ENCODE measurements at places on chromosomes 2 and 18.

- no peak for DNase-seq
These were observed 730 bp downstream of the ODC1 start for GRCh38 chr2:10447300-10447894.

GRCh38 chr2:73987109-73987947 is 2.6 kb downstream of the TET3 start:
- no peak for DNase-seq

DNA sequence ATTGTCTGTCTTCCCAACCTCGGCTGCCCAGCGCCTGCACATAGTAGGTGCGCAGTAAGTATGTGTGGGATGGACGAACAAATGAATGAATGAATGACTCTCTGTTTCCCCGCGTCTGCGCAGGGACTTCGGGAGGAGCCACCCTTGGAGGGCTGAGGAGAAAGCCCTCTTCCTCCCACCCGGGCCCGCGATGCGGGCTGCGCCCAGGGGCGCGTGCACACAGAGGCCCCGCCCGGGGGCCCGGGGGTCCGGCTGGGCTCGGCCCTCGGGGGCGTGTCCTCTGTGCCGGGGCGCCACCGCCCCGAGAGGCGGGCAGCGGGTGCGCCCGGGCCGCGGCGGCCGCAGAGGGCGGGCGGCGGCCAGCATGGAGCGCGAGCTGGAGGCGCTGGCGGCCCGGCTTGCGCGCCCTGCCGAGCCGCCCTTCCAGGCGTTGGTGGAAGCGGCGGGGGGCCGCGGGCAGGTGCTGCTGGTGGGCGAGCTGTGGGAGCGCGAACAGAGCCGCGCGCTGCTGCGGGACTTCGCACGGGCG is at the start of gene C2orf72:
Gene C2orf72 (plus strand): TSS at position 322 of the 529 bp plus-strand sequence. CDS start 43 bp downstream, at position 365.
- DNase-seq, result no peak

DNA sequence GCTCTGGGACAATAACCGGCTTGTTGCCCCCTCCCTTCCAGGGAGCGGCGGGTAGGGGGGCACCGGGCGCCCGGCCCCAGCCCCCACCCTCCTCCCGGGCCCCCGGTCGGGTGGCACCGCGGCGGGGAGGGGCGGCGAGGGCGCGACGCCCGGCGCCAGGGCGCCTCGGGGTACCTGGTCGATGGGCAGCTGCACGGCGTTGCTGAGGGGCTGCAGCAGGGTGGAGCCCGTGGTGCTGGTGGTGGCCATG is 193 bp downstream of the MBOAT2 start:
- DNase-seq, result no peak

DNA sequence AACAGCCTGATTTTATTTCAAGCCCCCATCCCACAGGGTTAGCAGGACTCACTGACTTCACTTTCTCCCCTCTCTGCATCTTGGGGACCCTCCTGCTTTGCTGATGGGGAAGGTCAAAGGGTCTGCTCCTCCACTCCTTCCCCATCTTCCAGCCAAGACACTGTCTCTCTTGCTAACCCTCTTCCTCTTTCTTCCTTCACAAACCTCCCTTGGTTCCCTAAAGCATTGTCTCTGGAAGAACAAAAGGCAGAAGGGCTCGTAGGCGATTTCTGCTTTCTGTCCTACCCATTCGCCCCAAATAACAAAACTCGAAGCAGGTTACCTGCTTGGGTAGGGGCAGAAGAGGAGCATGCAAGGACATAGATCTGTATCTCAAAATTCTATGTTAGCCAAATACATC is 5.5 kb upstream of the SLC4A3 start:
- DNase-seq, result no peak

DNA sequence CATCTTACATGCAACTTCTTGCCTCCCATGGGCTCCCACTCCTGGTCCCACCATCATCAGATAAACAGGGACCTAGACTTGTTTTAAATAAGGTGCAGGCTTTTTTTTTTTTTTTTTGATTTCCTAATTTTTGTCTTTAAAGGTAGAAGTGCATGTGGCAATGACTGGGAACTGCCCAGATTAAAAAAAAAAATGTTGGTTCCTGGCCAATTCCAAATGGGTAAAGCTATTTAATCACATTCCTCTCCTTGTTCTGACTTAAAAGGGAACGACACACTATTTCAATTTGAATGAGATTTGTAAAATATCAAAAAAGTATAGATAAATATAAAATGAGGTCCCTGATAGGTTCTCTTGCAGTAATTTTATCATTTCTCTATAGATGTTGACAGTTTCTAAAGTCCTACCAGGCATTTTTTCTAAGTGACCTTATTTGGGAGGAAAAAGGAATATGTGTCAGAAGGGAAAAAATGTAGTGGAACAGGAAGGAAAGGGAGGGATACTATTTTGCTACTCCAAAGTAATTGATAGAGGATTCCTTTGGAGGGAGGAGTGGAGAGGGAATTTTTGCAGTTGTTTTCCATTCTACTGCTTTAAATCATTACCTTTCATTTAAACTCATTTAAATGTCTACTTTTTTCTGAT is 43.3 kb downstream of the DDX1 start:
- DNase-seq, result no peak

- DNase-seq, result no peak
These were observed 196.1 kb upstream of the ZEB2 start for GRCh38 chr2:144715992-144716391.

- no peak for DNase-seq
These were observed 1108.7 kb upstream of the TMEFF2 start for GRCh38 chr2:193303464-193303863.

DNA sequence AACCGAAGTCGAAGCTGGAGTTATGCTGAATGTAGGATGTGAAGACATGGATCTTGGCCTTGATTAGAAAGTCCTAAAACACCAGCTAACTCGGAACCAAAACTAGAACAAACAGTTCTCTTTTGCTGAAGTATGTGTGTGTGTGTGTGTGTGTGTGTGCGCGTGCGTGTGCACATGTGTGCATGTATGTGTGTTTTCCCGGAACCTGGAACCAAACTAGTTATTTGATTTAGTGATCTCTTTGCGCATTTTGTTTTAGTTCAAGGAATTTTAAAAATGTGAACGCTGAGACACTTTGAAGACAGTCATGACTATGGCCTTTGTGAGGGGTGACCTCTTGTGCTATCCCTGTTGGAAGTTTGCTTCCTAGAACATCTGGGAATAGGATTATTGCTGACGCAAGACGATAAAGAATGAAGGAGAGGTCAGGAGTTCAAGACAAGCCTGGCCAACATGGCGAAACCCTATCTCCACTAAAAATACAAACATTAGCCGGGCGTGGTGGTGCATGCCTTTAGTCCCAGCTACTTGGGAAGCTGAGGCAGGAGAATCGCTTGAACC is 23.8 kb downstream of the FHL2 start:
- DNase-seq, result peak; percentile 76

- DNase-seq, result no peak
These were observed 58.4 kb upstream of the ETAA1 start for GRCh38 chr2:67338601-67339233.

DNA sequence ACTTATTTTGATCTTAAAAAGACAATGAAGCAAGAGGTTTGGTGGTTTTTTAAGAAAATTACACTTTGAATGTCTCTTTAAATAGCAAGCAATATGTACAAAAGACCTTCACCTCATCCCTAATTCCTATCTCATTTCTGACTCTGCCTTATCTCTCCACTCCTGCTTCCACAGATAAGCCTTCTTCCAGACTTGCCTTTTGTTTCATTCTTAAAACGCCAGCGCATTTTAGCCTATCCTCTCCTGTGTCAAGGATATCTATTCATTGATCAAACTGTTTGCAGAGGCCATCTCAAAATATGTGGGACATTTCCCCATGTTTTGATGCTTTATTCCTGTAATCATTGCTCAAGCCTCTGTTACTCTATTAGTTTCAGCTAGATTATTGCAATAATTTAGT is 562.5 kb downstream of the PARD3B start:
- no peak for DNase-seq

GRCh38 chr2:121599963-121600651 is 49.2 kb downstream of the CLASP1 start:
- DNase-seq, result no peak

- DNase-seq, result no peak
These were observed 659.8 kb downstream of the CPS1 start for GRCh38 chr2:211216221-211216620.

DNA sequence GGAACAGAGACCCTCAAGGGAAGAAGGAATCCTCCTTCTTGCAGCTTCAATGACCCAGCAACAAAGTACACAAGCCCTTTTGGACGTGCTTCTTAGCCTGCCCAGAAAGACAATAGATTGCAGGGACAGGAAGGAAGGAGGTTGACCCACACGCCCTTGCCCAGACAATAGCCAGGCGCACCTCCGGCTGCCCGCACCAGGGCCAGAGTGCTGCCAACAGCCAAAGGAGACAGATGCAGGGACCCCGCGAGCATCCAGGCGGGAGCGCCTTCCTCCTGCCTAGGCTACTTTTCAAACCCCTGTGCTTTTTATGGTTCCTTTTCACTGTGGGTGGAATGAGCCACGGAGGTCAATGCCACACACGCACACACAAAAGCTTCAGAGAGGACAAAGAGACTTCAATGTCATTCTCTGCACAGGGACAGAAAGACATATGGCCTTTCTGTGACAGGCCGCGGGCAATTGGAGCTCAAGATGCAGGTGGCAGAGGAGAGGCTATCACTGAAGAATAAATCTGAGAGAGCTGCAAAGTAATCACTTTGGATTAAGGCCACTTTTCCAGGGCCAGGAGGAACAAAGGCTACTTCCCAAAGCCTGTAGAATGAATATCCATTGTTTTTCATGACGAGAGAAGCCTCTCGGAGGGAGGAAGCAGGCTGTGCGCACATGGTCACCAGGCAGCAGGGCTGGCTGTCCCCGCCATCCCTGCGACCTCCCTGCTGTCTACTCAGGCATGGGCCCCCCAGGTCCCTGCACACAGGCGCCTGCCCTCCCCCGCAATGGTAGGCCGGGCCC is 300.6 kb downstream of the EIPR1 start:
- no peak for DNase-seq

- no peak for DNase-seq
These were observed 205.7 kb downstream of the SOCS6 start for GRCh38 chr18:70494524-70494923.

- no peak for DNase-seq
These were observed 26.6 kb downstream of the MFF start for GRCh38 chr2:227351639-227352038.

GRCh38 chr2:20668871-20669475 is 2.0 kb downstream of the GDF7 start:
- DNase-seq, result no peak

DNA sequence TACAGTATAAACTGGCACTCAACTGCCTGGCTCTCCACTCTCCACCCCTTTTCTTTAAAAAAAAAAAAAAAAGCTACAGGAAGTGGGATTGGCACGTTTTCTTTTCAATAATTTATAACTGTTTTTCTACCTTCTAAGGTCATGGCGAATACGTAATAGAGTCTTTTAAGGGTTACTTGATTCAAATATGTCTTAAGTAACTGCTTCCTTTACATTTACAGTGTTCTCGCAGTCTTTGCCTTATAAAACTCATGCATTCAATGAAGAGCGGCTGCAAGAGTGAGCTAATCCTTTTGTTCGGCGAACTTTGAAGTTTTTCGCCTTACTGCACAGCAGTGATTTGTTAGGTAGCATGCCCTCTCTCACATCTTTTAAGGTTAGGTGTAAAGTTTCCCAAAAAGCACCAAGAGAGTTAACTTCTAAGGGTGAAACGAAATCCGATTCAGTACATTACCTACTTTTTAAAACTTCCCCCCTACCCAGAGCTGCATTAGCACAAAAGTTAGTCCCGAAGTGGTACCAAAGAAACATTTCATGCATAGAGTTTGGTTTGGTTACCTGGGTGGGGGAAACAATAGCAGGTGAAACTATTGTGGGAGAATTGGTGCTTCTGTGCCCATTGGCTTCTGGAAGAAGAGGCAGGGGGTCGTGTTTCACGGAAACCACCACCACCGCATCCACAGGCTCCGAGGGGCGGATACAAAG is 2.0 kb downstream of the KCTD1 start:
- DNase-seq, result no peak

DNA sequence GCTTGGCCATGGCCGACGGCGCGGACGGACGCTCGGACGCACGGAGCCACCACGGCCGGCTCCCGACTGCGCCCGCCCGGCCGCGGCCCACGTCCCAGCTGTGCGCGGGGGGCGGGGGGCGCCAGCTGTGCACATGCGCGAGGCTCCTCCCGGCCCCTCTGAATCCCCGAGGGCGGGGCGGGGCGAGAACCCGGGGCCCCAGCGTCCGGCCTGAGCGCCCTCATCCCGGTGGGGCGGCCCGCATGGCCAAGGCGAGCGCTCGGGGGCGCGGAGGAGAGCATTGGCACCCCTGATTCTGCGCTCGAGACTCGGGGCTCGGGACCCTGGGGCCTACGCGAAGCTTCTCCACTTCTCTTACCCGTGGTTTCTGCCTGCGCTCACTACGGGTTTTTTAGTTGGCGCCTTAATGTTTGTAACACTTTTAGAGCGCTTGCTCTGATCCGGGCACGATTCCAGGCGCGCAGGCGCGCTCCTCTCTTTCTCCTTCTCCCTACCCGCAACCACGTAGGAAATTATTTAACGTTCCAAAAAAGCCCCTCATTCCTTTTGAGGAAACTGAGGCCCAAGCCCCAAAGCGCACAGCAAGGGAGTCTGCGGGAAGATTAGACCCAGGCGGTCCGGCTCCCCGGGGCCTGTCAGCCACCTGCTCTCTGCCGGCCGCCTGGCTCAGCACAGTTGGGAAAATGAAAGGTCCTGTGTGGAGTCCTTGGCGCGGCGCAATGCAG is at the start of gene PXDN:
Gene PXDN (minus strand): TSS at position 70 of the 725 bp plus-strand sequence. CDS start 60 bp downstream, at position 10.
- DNase-seq, result no peak

DNA sequence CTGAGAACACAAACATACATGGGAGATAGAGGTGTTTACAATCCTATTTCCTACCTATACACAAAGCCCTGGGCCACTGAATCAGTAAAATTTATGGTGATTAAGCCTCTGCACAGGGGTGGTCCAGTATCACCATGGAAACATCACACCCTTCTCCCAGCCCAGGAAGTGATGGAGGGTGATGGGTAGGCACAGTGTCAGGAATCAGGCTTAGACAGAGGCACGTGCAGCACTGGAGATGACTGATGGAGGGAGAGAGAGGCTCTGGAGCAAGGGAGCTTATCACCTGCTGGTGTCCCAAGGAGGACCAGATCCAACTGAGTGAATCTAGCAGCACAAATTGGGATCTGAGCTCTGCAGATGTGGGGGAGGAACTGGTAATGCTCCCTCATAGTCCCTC is 117.2 kb downstream of the RPIA start:
- DNase-seq, result no peak

DNA sequence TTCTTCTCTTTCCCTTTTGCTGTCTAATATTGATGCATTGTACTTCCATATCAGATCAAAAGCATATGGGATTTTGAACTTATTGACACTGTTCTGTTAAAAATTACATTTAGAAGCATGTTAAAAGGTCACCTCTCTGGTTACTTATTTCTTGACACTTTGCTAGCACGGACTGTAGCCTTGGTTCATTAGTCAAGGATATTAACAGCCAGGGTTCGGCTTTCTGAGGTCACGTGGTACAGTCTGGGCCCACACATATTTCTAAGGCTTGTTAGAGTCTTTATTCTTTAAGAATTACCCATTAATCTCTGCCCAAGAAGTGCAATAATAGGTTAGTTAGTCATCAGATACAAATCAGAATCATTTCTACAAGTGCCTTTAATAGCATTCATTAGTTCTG is 1035.8 kb upstream of the FANCL start:
- DNase-seq, result no peak

- DNase-seq, result no peak
These were observed 138.2 kb upstream of the PKDCC start for GRCh38 chr2:41909584-41909983.

GRCh38 chr2:237720957-237721356 is 77.6 kb upstream of the RBM44 start:
- DNase-seq, result no peak

- peak; percentile 87 for DNase-seq
These were observed 61.2 kb upstream of the GPC1 start for GRCh38 chr2:240374085-240374907.
